ENCODE measurements at places on chromosomes 7 and 10. TPM values are rescaled to one million over a fixed set of nuclear protein-coding genes. Genes with fewer than 3 reads are reported as not detected.

DNA sequence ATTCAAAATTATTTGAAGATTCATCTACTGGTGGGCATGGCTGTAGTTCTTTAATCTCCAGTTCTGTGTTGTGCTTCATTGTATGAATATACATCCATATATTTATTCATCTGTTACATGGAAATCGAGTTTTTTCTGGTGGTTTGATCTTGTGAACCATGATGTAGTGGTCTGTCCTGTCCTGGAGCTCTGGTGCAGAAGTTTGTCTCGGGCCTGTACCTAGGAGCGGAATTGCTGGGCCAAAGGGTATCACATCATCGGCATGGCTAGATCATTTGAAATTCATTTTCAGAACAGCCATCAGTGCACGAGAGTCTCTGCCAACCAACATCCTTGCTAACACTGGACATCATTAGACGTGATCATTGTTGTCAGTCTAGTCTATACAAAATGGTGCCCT lies 107.0 kb downstream of the ELFN1 start:
- no peak overlapping the region for H3K4me3 ChIP-seq
- peaks cover 10% of the 10 kb centered on the region for H3K27me3 ChIP-seq
- no peaks in the 10 kb centered on the region for H3K4me1 ChIP-seq
- DNase-seq = no peak

Gene TMEM229A
- total RNA-seq = not detected

Gene CYP2C18
- total RNA-seq = not detected

GRCh38 chr7:43111630-43112458 lies 603 bp upstream of the HECW1 start:
- peaks cover 66% of the 10 kb centered on the region for H3K27me3 ChIP-seq
- peaks cover 1% of the 10 kb centered on the region for H3K4me1 ChIP-seq
- H3K27ac ChIP-seq = no peak overlapping the region
- no peak for DNase-seq

Gene TSPAN15
- 0.55 TPM for total RNA-seq

Gene HIF1AN
- 63.5 TPM for total RNA-seq

Gene MAGI2
- total RNA-seq = 0.65 TPM

Gene CRYGN
- total RNA-seq = 1.2 TPM

Gene RAB18
- 83.2 TPM for total RNA-seq

- H3K4me1 ChIP-seq = peaks cover 15% of the 10 kb centered on the region
- H3K4me3 ChIP-seq = no peak overlapping the region
- H3K36me3 ChIP-seq = no peaks in the 10 kb centered on the region
Measured at GRCh38 chr7:142859411-142859810, 4.5 kb downstream of the EPHB6 start.

Gene LDB3
- 0.29 TPM for total RNA-seq

Gene GPER1
- total RNA-seq = 0.25 TPM

Gene INSYN2A
- total RNA-seq = not detected

GRCh38 chr7:19333706-19334105 lies 188.5 kb upstream of the FERD3L start:
- no peak overlapping the region for H3K27ac ChIP-seq
- DNase-seq = no peak
- no peaks in the 10 kb centered on the region for H3K4me1 ChIP-seq

- DNase-seq = no peak
- H3K4me1 ChIP-seq = no peaks in the 10 kb centered on the region
- H3K4me3 ChIP-seq = no peak overlapping the region
Measured at GRCh38 chr7:52838981-52839411, 196.4 kb upstream of the POM121L12 start.

DNA sequence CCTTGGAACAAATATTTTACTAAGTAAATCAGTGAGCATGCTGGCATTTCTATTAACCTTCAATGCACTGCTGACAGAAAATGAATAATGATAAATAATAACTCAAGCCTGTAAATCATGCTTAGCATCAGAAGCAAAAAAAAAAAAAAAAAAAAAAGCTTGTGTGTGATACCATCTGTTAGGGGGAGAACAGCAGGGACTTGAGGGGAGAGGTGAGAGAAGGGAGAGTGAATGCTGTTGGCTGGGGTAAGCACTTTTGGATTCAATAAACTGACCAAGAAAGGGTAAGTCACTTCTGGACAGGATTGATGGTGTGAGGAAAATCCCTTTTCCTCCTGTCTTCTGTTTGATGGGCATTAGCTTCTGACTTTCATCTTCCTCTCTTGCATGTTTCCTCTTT lies 996.4 kb downstream of the KCNMA1 start:
- H3K36me3 ChIP-seq = no peaks in the 10 kb centered on the region
- H3K4me3 ChIP-seq = no peak overlapping the region
- H3K27me3 ChIP-seq = no peaks in the 10 kb centered on the region
- H3K4me1 ChIP-seq = no peaks in the 10 kb centered on the region

- no peaks in the 10 kb centered on the region for H3K27me3 ChIP-seq
- peaks cover 8% of the 10 kb centered on the region for H3K4me1 ChIP-seq
- H3K4me3 ChIP-seq = no peak overlapping the region
- no peak for DNase-seq
Measured at GRCh38 chr7:96649981-96650380, 59.7 kb downstream of the SEM1 start.

Gene AVPI1
- 2.9 TPM for total RNA-seq

Gene ASB10
- total RNA-seq = not detected

- DNase-seq = no peak
- H3K4me3 ChIP-seq = no peak overlapping the region
- H3K4me1 ChIP-seq = peaks cover 31% of the 10 kb centered on the region
Measured at GRCh38 chr10:74011770-74012169, 13.9 kb downstream of the VCL start.

DNA sequence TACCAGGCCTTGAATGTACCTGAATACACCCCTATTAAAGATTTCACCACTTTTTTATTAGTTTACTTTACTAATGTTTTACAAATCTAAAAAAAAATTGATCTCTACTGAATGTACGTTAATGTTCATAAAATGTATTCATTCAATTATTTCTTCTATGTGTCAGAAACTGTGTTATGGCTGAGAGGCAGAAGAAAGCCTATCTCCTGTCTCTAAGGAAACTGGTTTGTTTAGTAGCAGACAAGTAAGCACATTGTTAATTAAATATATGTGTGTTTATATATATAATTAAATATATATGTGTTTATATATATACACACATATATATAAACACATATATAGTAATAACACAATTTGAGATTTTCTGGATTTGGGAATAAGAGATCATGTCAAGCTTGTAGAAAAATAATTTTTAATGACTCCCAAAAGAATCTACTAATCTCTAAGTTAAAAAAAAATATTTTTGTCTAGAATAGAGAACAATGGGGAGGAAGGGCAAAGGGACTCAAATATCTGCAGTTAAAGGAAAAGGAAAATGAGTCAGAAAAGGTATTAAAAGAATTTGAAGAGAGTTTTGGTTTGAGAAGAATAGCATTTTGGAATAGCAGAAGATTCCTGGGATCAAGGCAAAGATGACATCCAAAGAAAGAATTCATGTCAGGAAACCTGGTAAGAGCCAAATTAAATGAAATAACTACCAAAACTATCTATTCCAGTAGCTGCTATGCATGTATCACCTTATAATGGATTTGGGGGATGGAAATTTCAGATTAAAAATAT lies 92.1 kb downstream of the CH25H start:
- H3K4me1 ChIP-seq = peaks cover 4% of the 10 kb centered on the region
- H3K36me3 ChIP-seq = no peaks in the 10 kb centered on the region
- DNase-seq = no peak

DNA sequence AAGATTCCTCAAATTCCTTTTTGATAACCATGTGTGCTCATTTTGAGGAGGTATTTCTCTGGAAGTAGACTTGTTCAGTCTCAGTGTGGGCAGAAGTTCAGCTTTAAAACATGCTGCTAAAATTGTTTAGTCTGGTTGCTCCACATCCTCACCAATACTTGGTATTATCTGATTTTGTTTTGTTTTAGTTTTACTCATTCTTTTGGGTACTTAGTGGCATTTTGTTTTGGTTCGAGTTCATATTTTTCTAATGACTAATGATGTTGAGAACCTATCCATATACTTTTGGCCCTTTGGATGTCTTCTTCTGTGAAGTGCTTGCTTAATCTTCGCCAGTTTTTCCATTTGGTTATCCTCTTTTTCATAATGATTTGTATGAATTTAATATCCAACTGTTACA lies 694.2 kb upstream of the FZD8 start:
- H3K4me3 ChIP-seq = no peak overlapping the region
- no peak for DNase-seq
- no peaks in the 10 kb centered on the region for H3K36me3 ChIP-seq
- H3K4me1 ChIP-seq = no peaks in the 10 kb centered on the region

DNA sequence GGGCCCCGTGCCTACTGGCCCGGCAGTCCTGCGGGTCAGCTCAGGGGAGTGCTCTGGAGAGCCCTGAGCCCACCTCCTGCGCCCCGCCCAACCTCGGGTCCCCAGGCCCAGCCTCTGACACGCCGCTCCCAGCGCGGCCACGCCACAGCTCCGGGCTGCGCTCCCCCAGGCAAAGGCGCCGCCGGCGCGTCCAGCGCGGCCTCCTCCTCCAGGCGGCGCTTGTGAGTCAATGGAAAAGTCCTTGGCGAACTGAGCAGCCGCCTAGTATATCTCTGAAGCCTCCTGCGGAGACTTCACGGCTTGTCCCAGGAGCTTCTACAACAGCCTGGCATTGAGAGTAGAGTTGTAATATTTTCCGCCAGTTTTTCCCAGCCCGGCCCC lies 29.5 kb upstream of the BMS1 start:
- peak overlapping the region; percentile 88 for H3K4me3 ChIP-seq
- no peak overlapping the region for H3K27ac ChIP-seq
- no peaks in the 10 kb centered on the region for H3K36me3 ChIP-seq
- peaks cover 17% of the 10 kb centered on the region for H3K4me1 ChIP-seq
- peaks cover 73% of the 10 kb centered on the region for H3K27me3 ChIP-seq

Measured in naive thymus-derived CD8-positive, alpha-beta T cell (primary cell).